ENCODE measurements at places on chromosomes 7 and 10. TPM values are rescaled to one million over a fixed set of nuclear protein-coding genes. Genes with fewer than 3 reads are reported as not detected.

The TMEM270 gene
- polyA plus RNA-seq, result not detected

The MSS51 gene
- 0.95 TPM for polyA plus RNA-seq

The ZMYND11 gene
- polyA plus RNA-seq, result 32.7 TPM

The CTAGE15 gene
- polyA plus RNA-seq, result not detected

The RTKN2 gene
- polyA plus RNA-seq, result 0.24 TPM

The GJD4 gene
- polyA plus RNA-seq, result not detected

The TRIM74 gene
- polyA plus RNA-seq, result not detected

The VIPR2 gene
- 1.3 TPM for polyA plus RNA-seq

The PDK4 gene
- 106 TPM for polyA plus RNA-seq

The NANOS1 gene
- 4.5 TPM for polyA plus RNA-seq

The PLCE1 gene
- polyA plus RNA-seq, result 5.9 TPM

The FIGNL1 gene
- polyA plus RNA-seq, result 2.4 TPM

The ANKIB1 gene
- 10.7 TPM for polyA plus RNA-seq

All from kidney (tissue), 22 donors.